ENCODE measurements at places on chromosomes 16 and 17. TPM values are rescaled to one million over a fixed set of nuclear protein-coding genes. Genes with fewer than 3 reads are reported as not detected.

DNA sequence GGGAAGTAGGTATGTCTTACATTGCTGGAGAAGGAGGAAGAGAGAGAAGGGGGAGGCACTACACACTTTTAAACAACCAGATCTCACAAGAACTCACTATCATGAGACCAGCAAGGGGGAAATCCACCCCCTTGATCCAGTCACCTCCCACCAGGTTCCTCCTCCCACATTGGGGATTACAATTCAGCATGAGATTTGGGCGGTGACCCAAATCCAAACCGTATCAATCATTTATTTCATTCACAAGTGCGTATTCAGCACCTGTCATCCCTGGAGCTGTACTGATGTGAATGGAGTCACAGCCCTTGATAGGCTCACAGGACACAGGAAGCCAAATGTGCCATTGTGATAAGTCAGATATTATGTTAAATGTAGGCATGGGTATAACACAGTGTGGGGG is 228.3 kb upstream of the HSBP1 start:
- no peak for DNase-seq

DNA sequence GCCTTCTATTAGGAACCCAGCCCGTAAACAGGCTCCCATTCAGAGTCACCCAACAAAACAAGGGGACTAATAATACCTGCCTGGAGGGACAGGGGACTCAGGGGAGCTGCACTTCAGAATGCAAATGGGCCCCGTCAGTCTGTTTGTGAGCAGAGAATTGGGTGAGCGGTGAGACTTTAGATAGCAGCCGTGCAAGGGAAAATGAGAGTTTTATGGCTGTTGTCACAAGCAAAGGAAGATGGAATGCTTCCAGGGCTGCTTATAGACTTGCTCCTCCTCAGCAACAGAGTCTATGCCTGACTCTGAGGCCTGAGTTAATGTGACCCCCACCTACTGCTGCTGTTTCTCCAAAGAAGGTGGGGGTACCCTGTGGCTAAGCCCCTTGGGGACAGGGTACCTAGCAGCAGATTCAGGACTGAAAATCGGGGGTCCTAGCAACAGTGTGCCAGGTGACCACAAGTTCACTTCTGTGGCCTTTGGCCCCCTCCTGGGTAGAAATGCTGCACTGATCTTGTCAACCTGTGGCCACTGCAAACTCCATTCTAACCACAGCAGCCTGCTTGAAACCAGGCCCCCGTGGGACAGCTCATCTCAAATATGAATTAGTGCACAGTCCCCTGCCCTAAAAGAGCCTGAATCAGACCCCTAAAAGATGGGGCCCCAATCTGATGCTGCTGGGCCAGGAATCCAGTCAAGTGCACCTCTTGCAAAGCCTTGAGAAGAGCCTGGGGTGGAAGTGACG is 126.4 kb downstream of the C16orf78 start:
- DNase-seq = no peak

DNA sequence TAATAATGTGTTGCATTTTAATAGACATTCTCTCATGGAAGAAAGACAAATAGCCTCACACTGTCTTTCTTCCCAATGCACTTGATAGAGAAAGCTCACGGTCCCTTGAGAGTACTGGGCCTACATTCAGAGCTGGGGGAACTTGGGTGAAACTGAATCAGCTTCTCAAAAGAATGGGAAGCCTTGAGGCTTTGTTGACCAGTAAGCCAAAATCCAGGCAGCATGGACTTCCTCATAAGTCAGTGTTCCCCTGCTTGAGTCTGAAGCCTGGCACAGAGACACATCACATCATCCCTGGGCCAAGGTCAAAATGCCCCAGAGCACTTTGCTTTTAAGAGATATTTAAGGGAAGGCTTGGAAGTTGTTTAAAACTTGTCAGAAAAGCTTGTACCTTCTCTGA is 302.2 kb upstream of the SALL1 start:
- no peak for DNase-seq

DNA sequence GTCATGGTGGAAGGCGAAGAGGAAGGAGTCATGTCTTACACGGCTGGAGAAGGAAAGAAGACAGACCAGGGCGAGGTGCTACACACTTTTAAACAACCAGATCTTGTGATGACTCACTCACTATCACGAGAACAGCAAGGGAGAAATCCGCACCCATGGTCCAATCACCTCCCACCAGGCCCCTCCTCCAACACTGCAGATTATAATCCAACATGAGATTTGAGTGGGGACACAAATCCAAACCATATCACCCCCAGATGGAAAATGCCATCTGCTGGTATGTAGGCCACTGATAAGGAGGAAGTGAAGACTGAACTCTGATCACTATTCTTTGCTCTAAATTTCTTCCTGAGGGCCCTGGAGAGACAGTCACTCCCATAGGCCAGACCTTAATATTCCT is 7.5 kb upstream of the ITGAX start:
- DNase-seq = no peak

DNA sequence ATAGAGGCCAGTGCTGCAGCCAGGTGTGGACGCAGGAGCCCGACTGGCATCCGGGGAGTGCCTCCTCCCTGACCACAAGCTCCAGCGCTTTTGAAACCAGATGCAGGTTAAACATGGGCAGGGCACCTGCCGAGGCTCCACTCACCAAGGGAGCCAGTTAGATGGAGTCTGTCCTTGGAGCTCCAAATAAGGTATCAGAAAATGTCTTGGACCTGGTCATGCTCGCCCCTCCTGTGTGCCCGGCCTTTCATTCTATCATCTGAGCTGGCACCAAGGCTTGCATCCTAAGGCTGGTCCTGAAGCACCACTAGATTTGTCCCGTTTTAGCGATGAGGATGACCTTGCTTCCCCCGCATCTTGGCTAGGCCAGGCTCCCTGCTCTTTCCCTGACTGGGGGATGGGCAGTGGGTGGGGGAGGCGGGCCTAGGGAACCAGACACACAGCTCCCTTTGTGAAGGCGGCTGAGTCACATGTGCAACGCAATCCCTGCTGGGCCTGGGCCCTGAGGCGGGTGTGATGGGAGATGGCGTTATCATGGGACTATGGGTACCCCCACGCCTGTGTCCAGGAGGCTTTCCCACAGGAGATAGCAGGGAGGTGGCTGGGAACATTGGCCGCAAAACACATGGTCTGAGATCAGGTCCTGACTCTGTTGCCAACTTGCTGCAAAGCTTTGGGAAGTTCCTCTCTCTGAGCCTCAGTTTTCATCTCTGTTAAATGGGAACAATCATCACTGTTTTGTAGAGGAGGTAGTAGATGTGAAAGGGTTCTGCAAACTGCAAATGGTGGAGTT is 5.0 kb upstream of the ADGRG1 start:
- no peak for DNase-seq

DNA sequence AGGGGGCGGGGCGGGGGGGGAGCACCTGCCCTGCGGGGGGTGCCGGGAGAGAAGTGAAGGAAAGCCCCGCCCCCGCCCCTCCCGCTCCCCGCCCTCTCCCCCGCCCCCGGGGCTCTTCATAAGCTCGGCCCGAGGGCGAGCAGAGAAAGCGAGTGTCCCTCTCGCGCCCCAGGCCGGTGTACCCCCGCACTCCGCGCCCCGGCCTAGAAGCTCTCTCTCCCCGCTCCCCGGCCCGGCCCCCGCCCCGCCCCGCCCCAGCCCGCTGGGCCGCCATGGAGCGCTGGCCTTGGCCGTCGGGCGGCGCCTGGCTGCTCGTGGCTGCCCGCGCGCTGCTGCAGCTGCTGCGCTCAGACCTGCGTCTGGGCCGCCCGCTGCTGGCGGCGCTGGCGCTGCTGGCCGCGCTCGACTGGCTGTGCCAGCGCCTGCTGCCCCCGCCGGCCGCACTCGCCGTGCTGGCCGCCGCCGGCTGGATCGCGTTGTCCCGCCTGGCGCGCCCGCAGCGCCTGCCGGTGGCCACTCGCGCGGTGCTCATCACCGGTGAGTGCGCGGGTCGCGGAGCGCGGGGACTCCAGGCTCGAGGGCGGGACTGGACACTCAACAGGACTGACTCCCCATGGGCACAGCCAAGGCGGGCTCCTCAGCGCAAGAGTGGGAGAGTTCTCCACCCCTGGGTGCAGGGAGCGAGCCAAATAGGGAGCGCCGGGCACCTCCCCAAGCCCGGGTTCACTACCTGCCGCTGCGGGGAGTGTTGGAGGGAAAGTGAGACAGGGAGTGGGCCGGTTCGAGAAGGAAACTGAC is at the start of gene HSD11B2:
Gene HSD11B2 (plus strand): TSS at position 145 of the 798 bp plus-strand sequence. CDS start 128 bp downstream, at position 273.
- no peak for DNase-seq

DNA sequence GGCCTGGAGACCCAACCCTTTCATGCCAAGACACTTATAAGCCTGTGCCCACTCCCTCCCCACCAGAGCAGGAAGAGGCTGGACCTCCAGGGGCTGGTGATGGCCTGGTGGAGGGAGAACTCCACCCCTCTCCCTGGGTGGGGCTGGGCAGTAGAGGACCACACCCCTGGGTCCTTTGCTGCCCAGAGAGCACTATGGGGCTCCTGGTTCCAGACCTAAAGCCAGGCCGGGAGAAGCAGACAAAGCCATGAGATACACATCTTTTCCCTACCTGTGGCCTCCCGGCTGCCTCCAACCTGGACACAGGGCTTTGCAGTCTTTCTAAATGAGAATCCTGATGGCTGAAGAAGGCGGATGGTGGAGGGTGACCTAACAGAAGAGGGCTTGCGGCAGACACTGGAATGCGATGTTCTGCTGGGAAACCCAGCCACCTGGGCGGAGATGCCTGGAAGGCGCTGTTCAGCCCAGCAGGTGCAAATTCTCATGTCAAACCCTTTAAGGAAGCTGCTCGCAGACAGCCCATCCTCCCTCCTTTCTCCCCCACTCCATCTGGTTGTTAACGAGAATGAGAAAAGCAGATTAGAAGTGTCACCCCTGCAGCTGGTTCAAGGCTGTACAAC is 43.9 kb upstream of the KIFC3 start:
- no peak for DNase-seq

- no peak for DNase-seq
Observed at GRCh38 chr17:12509801-12510200, 155.9 kb upstream of the MYOCD start.

DNA sequence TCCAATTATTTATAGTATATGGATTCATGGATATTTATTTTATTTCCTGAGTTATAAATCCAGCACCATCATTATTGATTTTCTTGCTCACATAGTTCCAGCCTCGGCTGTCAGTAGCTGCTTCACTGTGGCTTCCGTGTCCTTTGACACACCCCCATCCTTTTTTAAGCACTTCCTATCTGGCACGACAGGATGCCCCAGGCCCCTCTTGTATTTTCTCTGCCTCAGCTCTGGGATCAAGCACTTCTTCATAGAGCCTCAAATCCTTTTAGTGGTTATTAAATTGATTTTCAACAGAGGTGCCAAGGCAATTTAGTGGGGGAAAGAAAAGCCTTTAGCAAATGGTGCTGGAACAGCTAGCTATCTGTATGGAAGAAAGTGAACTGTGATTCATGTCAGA is 59.8 kb downstream of the GAN start:
- DNase-seq = no peak

DNA sequence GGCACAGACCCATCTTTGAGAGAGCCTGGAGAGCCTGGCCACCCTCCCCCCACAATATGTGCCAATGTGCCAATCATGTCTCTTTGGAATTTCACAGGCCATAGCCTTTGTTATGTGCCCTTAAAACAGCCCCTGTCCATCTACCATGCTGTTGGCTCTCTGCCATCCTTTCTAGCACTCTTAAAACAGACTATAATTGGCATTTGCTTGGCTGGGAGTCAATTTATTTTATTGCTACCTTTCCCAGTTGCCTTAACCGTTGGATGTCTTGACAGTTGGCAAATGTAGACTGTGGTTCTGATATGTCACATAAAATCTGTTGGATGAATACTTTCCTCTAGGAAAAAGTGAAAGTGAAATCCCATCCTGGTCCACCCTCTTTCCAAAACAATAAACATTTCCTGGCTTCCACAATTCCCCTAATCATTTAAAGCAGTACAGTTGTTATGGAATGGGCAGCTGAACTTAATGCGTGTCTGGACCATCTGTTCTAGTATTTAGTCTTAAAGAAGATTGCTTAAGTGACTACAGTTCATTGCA is 394.0 kb downstream of the KCNJ2 start:
- no peak for DNase-seq

The NT5C gene
- 174 TPM for total RNA-seq

The MYH2 gene
- total RNA-seq = not detected
